ENCODE measurements at places on chromosomes 11 and 22.

DNA sequence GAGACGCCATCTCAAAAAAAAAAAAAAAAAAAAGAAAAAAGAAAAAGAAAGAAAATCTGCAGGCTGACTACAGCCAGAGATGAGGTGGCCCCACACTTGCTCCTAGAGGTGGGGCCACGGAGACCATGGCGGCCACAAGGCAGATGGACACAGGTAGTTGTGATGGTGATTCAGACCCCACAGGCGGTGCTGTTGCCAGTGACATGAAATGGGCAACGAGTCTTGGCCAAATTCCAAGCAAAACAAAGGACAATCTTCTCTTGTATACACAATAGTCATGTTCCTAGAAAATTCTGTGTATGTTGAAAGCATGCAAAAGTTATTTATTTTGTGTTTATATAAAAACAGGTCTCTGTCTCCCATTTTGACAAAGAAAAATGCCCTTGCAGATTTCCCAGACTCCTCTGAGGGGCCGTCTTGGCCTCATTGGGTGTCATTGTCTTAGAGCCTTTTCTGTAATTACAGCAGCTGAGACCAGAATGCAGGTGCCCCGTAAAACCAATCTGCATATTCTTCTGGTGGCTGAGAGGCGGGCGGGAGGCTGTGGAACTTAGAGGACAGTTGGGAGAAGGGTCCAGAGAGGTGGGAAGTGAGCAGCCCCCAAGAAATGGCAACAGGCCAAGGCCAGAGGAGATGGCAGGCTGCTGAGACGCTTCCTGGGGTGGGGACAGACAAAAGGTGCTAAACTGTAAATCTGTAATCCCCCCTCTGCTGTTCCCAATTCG lies 22.5 kb upstream of the DAGLA start:
- no peak for DNase-seq

DNA sequence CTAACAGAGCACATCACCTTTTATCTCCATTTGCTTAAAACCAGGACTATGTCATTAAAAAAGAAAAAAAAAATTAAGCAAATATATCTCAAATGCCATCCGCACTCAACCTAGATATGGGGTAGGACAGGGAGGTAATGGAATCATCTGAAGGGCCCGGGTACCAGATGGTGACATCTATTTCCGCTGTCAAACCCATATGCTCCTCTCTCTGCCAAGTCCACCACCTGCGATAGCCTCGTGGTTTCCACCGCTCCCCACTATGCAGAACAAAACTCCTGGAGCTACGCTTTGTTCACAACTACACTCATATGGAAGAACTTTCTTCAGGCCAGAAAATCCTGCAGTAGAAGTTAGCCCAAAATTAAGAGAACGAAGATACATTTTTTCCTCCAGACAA lies 31.4 kb downstream of the FEZ1 start:
- DNase-seq, result no peak

DNA sequence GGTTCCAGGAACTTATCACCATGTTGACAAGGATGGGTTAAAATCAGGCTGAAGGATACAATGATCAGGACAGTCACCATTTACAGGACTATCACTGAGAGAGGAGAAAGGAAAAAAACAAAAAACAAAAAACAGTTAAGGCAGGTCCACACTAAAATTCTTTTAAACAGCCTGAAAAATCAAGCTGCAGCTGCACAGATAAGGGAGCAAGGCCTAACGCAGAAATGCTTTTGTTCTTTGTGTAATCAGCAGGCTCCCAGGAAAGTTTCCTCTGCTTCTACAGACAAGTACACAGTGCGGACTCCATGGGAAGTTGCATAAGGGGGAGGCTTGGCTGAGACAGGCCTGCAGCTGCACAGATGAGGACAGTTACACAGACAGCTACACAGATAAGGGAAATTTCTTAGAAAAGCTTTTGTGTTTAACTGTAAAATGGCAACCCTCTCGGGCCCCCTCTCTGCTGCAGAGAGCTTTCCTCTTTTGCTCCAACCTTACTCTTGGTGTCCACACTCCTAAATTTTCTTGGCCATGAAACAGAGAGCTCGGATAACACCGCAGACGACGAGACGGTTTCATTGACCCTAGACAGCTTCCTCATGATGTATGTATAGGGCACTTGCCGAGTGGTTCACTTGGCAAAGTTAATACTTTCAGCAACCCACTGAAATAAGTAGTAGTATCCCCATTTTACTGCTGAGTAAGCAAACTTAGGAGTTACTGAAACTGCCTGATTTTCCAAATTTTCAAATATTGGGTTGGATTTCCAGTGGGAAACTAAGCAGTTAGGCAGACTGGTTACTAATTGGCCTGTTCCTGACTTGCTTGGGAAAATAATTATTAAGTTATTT lies 45.5 kb downstream of the PIWIL3 start:
- no peak for DNase-seq

DNA sequence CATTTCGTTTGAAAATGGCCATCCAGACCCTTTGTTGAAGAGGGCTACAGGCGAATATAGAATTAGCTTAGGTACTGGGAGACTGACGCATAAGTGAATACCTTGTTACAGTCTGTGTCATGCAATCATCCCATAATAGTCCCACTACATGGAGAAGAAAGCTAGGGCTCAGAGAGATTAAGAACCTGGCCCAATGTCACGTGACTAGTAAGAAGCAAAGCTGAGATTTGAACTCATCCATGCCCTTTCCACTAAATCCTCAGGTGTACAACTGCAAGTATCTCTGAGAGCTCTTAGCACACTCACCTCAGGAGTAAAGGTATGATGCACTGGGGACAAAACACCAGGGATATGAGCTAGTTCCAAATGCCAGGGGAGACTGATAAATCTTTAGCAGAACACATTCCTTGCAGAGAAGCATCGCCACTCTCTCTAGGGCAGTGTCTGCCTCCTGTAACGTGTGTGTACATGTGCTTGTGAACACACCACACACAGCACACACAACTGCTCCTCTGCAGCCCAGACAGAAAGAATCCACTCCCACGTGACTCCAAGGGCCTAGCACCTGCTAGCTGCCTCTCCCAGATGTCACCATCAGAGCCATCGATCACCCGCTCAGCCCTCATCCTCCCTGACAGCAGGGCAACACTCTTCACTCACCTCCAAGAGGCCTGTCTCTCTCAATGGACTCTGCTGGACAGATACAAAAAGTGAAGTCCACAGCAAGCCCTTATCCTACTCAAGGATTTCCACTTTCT lies 402.8 kb downstream of the NXPE2 start:
- DNase-seq, result no peak

- no peak for DNase-seq
Measured at GRCh38 chr22:20816559-20816958, 42.1 kb downstream of the PI4KA start.

- no peak for DNase-seq
Measured at GRCh38 chr11:30740091-30740490, 153.9 kb upstream of the MPPED2 start.

GRCh38 chr22:49329636-49330035 lies 498.0 kb downstream of the BRD1 start:
- no peak for DNase-seq

DNA sequence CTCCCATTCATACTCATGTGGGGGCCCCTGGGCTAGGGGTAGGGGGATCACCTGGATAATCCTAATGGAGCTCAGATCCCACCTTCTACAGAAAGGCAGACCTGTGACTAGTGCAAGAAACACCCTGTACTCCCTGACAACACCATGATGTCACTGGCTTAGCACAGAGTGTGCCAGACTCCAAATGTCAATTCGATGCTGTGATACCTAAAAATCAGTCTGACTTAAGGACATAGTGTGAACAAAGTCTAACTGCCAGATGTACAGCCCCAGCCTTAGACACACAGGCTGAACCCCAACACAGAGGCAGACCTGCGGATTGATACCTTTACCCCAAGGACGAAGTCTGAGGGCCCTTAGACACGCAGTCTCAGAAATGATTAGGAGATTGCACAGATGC lies 8.5 kb downstream of the ABCC8 start:
- DNase-seq, result no peak

- DNase-seq, result no peak
Measured at GRCh38 chr11:83818349-83818748, 532.2 kb upstream of the CCDC90B start.

GRCh38 chr11:42329929-42330565 lies 870.6 kb upstream of the LRRC4C start:
- DNase-seq, result no peak

- DNase-seq, result no peak
Measured at GRCh38 chr11:24453129-24453718, 43.6 kb upstream of the LUZP2 start.
